ENCODE measurements at places on chromosomes 7 and 10.

DNA sequence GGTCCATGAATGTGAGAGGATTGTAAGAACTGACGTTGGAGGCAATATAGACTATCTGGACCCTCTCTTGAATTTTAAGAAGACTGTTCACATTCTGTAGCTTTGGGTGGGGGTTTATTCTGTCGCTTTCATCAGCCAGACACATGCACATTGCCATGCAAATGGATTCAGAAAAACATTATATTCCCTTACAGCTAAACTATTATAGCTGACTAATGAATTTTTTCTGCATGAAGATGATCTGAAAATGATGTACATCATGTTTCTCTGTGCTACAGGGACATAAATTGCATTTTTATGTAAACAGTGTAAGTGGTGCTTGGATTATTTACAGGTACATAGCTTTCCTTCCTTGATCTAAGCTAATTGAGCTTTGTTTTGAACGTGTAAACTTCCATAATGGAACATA lies 1.5 kb downstream of the MET start:
- no peak for DNase-seq

DNA sequence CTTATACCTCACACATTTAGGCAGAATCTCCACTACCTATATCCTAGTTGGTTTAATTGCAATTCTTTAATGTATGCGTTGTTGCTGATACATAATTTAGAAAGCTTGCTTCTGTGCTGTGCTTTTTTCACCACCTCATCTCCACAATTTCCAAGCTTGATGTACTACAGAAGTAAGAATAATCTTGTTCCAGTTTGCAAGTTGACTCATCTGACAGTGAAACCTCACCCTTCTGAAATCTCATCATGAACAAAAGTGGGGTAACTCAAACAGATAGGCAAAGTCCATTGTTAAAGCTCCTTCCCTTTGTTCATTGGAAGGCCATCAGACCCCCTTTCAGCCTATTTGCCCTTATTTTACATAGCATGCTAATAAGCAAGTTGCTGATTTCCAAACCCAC lies 13.6 kb downstream of the EIF4EBP2 start:
- no peak for DNase-seq

GRCh38 chr10:99966306-99966705 lies 43.4 kb downstream of the DNMBP start:
- no peak for DNase-seq

DNA sequence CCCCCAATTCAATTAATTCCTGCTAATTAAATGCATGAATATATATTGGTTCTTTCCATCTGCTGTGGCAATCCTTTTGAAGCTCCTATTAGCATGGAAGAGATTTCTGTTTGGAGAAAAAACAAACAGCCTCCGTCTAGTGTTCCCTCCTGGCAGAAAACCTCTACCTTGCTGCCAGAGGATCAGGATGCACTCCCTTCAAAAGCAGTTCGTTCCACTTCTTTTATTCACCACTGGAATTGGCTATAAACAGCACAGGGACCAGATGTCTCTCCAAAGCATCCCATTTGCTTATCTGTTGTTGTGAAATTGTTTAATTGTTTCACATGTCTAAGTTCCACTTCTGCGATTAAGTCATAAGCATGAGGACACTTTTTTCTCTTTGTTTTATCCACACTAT lies 77.8 kb upstream of the PTN start:
- DNase-seq: no peak

GRCh38 chr7:40003597-40003996 lies 53.5 kb downstream of the CDK13 start:
- no peak for DNase-seq

DNA sequence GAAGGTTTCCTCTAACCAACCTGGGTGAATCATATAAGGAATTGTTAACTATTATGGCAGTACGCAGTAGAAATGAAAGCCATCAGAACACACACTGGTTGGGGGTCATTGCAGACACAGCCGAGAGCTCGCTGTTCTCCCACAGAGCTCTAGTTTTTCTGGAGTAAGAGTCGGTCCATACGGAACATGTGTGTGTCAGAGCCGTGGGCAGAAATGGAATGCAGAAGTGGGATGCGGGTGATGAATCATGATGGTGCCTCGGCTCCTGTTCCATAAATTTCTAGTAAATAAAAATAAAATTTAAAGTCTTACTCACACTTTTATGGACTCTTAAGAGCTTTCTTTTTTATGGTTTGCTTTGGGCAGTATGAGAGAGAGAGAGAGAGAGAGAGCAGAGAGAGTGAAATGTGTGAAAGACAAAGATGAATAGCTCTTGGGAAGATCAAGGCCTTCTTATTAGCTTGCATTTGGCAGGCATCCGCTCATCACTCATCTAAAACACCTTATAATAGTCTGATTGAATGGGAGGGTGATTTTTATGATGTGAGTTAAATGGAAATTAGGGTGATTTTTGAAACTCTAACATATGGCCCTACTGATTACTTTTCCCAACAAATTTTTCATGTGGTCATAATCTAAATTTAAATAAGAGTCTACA lies 98.8 kb upstream of the PFKP start:
- no peak for DNase-seq

- no peak for DNase-seq
Measured at GRCh38 chr7:70325509-70326101, 727.3 kb downstream of the AUTS2 start.

GRCh38 chr10:72689660-72690059 lies 2.3 kb upstream of the MCU start:
- no peak for DNase-seq

DNA sequence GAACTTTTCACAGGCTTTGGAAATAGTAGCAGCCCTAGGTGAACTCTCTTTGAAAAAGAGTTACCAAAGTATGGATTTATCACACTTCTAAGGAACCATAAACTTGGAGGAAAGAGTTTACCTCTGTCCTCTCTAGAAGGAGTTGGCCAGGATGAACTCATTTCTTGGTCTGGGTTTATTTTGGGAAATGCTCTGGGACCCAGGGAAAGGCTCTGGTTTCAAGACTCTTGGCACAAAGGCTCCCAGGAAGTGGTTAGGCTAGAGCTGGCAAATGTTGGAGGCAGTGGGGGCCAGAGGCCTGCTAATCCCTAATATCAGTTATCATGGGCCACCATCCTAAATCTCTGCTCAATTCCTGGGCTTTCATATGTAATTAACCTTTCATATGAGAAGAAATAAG lies 36.3 kb upstream of the CDK6 start:
- no peak for DNase-seq

DNA sequence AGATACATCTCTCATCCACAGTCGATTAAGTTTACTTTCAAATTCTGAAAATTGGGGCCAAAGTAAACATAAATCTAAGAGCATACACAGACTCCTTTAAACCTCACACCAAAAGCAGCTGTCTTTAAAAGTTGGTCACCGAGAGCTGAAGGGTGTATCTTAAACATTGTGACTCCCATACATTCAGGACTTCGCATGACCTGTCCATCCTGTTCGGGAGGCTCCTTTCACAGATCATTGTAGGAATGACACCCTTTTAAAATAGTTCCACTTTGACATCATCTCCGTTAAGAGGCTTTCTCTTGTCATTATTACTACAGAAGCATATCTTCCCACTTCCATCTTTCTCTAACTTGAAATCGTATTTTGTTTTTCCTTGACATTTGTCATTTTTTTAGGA lies 440.0 kb downstream of the DNAJB9 start:
- DNase-seq: no peak

DNA sequence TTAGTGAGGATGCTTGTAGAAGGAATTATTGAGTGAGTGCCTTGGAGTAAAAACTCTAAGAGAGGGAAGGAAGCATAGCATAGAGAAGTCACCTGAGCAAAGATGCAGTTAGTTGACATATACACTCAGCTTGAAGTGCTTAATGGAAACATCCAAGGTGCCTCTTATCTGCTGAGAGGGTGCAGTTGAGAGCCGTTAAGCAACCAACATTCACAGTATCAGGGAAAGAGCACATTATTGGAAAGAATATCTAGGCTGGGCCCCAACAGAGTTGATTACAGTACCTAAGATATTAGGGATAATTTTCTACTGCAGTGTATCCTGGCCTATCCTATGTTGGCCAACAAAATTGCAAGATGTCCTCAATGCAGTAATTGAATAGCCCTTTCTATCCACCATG lies 302.0 kb downstream of the ETV1 start:
- no peak for DNase-seq

DNA sequence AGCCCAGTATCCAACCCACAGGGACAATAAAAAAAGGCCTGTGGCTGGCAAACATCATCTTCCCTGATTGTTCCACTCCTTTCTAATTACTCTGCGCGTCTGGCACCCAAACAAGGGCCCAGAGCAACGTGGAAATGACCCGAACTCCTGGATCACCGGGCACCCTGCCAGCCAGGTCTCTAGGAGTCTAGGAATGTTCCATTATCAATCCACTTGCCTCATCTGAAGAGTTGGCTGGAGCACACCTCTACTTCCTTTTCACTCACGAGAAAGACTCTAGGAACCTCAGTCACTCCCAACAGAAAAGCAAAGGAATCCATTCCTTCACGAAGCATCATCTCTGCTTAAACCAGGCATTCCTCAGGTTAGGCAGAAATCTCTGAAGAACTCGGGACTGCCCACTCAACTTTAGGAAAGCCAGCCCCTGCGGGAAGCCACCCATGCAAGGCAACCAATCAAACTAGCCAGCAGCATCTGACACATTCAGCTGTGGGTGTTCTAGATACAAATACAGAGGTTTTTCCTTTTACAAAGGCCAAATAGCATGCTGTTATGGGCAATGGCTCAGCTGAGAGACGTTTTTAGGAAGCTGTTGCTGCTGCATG lies 37.7 kb downstream of the ATXN7L1 start:
- DNase-seq: no peak

- no peak for DNase-seq
Measured at GRCh38 chr7:18889436-18889835, 228.0 kb downstream of the TWIST1 start.

- peak; percentile 89 for DNase-seq
Measured at GRCh38 chr7:74217455-74218342, 7.9 kb downstream of the LAT2 start.

DNA sequence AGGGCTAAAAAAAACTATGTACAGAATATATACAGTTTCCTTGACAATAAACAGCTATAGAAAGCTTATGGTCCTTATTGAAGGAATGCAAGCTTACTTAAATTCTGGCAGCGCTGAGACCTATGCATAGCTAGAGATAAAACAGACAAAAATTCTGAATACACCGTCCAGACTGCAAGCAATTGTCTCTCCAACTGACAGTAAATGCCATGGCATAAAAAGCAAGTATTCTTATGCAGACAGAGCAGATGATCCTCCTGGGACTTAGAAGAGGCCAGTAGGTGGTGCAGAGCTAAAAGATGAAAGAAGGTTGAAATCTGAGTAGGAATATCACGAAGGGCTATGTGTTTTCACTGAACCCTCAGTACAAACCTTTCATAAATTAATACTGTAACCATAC lies 157.0 kb upstream of the CACNA2D1 start:
- DNase-seq: no peak

DNA sequence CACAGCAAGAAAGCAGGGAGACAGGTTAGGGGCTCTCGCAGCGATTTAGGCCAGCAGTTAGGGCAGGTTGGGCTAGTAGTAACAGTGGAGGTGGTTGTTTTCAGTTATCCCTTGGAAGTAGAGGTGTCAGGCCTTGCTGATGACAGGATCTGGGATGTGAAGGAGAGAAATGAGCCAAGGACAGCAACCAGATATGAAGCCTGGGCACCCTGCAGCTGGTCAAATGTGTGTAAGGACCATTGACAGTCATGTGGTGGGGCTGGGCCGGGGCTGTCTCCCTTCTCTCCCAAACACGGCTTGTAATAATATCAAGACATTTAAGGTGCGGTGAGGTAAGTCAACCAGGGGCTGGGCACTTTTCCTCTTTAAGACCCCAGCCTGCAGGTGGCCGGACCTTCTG lies 112.5 kb upstream of the IGFBP3 start:
- DNase-seq: no peak

DNA sequence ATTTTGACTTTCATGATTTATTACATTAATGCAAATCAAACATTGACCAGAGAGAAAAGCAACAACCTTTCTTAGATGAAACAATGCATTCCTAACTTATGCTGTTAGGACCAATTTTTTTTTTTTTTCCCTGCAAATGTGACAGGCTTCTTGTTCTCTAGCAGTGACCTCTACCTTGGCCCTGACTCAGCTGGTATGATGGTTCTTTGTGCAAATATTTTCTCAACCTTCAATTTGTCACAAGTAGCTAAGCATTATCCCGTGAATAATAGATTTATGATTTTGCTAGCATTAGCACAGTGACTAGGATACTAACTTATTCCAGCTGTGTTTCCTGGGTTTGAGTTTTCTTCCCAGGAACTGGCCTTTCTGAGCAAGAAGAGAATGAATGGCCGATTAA lies 64.9 kb downstream of the PPP1R9A start:
- no peak for DNase-seq

- no peak for DNase-seq
Measured at GRCh38 chr7:84271543-84271942, 77.0 kb upstream of the SEMA3A start.

DNA sequence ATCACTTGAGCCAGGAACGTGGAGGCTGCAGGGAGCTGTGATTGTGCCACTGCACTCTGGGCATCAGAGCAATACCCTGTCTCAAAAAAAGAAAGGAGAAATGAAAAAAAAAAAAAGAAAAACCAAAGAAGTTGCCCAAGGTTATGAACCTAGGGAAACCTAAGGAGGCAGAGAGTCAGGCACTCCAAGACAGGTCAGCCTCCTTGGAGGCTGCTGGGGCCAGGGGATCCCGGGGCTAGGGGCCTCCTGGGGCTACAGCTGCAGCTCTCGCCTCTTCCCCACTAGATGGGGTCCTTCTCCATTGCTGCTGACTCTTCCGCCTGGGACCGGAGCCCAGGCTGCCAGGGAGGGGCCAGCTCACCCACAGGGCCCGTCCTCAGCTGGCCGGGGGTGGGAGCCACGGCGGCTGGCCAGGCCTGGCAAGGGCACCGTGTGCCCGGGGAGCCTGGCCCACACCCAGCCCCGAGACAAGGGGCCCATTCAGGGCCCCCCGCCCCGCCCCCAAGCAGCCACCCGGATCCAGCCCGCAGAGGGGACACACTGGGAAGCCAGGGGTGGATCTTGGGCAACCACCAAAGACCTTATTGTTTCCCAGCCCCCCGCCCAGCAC lies 1.7 kb upstream of the SPACDR start:
- no peak for DNase-seq

DNA sequence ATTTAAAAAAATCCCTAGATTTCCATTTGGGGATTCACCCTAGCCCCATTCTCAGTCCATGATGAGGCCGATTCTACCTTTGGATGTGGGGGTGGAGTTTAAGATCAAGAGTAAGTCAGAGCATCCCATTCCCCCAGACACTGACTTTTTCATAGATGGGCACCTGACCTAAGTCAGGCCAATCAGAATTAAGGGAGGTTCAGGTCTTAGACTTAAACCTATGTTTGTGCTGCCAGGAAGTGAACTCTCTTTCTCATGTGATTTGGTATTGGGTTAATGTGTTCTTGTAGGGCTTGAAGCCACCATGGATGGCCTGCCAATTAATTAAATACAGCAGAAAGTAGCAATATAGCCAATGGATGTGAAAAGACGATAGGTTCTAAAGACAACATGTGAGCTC lies 30.1 kb downstream of the HOXA1 start:
- no peak for DNase-seq

GRCh38 chr7:157276731-157277562 lies 59.9 kb upstream of the DNAJB6 start:
- no peak for DNase-seq

DNA sequence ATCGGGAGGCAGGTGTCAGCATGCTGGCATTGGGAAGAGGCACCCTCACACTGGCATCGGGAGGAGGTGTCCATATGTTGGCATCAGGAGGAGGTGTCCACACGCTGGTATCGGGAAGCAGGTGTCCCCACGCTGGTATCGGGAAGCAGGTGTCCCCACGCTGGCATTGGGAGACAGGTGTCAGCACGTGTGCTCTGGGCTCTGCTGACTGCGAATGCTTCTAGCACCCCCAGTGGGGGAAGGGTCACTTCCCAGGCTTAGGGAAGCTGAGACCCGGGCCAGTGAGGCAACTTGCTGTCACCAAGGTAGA lies 92.5 kb upstream of the IKZF1 start:
- no peak for DNase-seq
